Stimulated activated CD4-positive, alpha-beta T cell treated with anti-CD3 and anti-CD28 coated beads, Interleukin-2, amount 100 ng/mL, for 4 hours (primary cell): ENCODE measurements at places on chromosomes 6 and 20.

DNA sequence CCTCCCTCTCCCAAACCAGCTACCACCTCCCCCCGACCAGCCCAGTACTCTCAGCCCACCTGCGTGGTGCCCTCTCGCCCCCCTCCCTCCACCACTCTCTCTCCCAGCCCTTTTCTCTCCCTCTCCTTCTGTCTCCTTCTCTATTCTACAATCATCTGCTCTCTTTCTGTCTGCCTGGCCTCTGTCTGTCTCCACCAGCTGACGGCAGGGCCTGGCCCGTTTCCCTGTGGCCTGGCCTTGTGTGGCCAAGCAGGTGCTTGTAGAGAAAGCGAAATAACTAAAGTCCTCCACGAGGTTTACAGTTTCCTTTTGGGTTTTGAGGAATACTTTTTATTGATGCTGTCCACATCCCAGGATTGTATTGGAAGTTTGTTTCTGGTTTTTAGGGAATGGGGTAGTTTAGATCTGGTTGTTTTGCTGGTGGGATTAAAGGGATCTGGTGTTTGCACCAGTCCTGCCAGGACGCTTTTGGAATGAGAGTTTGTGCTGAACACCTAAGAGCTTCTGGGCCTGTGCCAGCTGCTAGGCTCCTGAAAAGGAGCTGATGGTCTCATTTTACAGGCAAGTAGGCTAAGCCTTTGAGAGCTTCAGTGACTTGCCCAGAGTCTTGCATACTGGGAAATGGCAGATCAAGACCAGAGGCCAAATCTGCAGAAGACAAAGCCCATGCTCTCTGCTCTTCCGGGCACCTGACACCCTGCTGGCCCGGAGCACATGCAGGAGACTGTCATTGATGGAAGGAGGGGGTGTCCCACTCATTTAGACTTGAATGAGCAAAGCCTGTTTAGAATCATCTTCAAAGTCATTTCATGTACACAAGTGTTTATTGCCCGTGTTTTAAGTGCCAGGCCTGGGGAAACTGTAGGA is 161.7 kb downstream of the SYCP2 start:
- no peak for DNase-seq

GRCh38 chr20:48717095-48717672 is 110.6 kb downstream of the PREX1 start:
- no peak for DNase-seq

DNA sequence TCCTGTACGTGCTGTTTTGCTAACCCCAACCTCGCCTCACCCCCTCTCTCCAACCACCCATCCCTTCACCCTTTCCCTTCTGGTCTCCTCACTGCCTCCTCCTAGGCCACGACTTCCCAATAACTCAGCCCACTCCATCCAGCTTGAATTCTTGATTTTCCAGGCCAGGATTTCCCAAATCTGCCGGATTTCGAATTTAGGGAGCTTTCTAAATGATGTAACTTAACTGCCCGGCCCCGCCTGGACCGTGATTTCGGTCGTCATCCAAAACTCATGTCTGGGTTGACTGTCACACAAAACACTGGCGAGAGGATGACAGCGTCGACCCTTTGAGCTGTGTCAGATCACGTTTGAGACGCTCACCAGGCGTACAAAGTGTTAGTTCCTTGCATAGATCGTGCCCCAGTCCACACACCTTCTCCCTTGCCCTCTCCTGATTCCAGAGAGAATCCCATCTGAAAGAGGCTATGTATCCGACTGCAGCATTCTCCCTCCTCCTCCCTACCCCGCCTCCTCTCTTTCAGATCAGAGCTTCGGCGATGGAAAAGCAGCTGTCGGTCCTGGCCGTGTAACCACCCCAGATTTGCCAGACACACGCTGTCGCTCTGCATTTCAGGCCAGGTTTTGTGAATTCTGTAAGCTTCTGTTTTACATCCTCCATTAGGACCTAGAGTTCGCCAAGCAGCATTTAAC is 168.2 kb downstream of the GPX5 start:
- DNase-seq, result no peak

GRCh38 chr6:142685852-142686506 is 259.0 kb downstream of the HIVEP2 start:
- peak; percentile 16 for DNase-seq

DNA sequence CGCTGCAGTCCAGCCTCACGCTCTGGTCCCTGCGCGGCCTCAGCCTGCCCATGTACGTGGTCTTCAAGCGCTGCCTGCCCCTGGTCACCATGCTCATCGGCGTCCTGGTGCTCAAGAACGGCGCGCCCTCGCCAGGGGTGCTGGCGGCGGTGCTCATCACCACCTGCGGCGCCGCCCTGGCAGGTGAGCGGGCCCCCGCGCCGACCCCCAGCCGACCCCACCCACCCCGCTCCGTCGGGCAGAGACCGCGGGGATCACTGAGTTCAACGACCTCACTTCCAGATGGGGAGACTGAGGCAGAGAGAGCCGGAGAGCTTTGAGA is 545 bp downstream of the SLC35D3 start:
- no peak for DNase-seq
